ENCODE measurements at places on chromosomes 5 and 9.

DNA sequence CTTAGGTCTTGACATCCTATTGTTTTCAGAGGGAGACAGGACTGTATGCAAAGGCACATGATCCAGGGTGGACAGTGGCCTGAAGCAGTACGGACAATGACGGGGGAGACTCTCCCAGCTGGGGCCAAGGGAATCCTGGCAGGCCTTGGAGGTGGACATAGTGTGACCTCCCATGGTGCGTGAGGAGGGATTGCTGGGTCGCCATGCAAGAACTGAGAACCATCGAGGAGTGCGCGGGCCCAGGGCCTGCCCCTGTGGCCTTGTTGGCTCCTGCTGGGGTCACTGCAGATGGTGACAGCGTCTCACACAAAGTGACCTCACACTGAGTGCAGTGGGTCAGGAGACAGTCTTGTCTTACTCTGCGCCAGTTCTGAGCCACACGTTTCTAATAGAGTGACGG is 192.4 kb downstream of the GADD45G start:
- DNase-seq = no peak

DNA sequence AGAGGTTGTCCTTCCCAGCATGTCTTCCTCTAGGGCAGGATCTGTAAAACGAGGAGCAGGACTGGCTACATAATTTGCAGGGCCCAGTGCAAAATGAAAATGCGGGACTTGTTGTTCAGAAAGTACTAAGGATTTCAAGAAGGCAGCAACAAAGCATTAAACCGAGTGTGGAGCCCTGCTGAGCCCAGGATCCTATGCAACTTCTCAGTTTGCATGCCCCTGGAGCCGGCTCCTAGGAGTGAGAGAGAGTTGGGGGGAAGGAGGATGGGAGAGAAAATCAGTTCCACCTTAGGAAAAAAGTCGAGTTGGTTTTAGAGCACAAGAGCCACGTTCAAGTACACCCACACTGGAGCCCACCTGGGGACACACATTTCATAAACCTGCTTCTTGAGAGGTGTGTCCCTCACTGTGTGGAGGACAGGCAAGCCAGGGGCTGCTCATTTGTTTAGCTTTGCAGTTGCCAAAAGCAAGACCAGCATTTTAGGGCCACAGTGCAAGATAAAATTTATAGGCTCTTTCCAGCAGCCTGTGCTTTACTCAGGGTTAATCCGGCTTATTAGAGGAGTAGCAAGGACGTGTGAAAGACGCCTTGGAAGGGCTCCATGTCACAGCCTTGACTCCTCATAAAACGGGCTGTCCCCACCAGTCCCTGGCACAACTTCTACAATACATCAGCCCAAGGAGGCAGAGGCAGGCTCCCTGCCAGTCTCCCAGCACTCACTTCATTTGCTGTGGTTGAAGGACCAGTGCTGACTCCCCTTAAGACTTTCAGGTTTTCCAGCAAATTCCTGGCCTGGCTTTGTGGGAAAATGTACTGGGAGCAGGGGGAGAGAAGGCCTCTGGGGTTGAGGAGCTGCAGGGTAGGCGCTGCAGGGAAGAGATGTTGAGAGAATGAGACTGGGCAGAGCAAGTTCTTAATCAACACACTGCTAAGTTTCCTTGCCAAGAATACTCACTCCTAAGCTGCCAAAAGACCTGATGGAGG is 159.7 kb upstream of the SEMA6A start:
- DNase-seq = no peak

- DNase-seq = no peak
Measured at GRCh38 chr9:37978481-37978864, 74.5 kb upstream of the SLC25A51 start.

- no peak for DNase-seq
Measured at GRCh38 chr9:77771171-77771570, 123.0 kb upstream of the GNA14 start.

GRCh38 chr9:68720656-68721313 is 15.7 kb downstream of the PIP5K1B start:
- no peak for DNase-seq

GRCh38 chr9:84324811-84325210 is 15.7 kb downstream of the SLC28A3 start:
- DNase-seq = no peak

GRCh38 chr9:122810306-122810946 is 10.5 kb downstream of the OR1K1 start:
- peak; percentile 42 for DNase-seq

DNA sequence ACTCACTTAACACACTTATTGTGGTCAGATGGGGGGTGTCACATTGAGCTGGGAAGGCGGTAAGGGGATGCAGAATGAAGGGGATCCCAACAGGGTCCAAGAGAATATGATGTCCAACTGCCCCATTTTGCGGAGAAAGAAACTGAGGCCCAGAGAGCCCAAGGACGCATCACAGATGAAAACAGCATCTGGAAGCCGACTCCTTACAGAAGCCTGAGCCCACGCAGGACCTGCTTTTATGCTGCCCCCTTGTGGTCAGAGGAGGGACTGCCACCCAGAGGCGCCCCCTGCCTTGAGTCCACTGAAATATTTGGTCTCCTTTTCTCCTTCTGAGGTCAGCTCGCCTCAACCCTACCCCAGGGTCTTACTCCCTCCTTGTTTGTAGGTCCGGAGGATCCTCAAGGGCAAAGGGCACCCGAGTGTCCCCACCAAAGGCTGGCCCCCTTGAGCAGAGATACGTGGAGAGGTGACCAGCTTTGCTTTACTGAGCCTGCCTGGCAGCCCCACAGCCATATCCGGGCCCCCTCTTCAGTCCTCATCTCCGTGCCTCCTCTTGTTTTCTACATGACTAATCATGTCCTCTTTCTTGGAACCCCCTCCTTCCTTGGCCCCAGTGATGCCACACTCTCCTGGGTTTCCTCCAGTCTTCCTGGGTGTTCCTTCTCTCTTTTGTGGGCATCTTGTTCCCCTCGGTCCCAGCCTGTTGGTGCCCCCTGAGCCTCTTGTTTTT is 30.0 kb upstream of the TTLL11 start:
- peak; percentile 43 for DNase-seq

GRCh38 chr5:180027459-180028089 is 44.0 kb downstream of the RNF130 start:
- DNase-seq = no peak

GRCh38 chr5:10562201-10563109 is 1.4 kb upstream of the ANKRD33B start:
- no peak for DNase-seq

DNA sequence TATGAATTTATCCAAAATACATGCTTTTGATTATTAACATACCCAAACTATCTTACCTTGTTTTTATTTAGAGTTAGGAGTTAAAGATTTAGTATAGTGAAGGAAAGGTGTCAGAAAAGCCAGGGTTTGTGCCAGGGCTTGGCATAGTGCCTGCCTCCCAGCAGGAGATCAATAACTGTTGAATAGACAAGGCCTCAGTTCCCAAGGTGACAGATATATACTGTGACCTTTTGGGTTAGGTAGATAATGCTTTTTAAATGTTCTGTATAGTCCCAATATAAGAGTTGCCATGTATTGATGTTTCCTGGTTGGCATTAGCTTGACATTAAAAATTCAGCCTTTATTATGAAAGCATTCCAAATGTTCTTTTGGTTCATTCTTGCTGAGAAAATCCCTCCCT is 121.8 kb downstream of the MCTP1 start:
- no peak for DNase-seq

- DNase-seq = no peak
Measured at GRCh38 chr9:133735931-133736330, 2.2 kb downstream of the SARDH start.
